Fibroblast of skin of scalp (primary cell): ENCODE measurements at places on chromosomes 13 and 19.
A peak's percentile ranks its signal among the peaks of the same experiment; 100 is the strongest.

DNA sequence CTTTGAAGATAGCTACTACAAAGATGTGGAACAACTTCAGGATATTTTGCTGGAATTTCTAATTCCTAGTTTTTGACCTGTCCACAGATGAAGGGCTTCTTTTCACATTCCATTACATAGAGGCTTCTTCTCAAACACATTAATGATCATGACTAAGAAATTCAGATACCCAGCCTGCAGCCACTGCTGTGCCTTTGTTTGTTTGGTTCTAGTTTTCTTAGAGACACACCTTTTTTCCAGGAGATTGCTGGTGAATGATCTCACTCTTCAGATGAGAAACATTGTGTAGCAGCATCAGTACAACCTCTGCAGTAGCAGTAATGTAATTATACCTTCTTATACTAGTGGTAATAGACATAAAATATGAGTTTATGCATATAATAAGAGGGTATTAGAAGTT is 5.0 kb downstream of the TDRD3 start:
- no peak for DNase-seq

- DNase-seq: no peak
These were observed 15.1 kb downstream of the TM9SF2 start for GRCh38 chr13:99516153-99516929.

DNA sequence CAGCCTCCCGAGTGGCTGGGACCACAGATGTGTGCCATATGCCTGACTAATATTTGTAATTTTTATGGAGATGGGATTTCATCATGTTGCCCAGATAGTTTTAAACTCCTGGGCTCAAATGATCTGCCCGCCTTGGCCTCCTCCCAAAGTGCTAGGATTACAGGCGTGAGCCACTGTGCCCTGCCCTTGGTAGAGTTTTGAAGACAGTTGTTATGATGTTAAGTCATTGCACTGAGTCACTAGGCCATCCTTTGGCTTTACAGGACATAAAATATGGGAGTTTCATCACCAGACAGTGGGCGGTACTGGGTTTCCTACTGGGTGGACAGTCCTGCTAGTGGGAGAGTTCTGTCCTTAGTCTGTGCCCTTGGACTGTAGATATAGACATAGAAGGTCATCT is 282.5 kb downstream of the ATP8A2 start:
- no peak for DNase-seq

- DNase-seq: no peak
These were observed 19.3 kb downstream of the TMED1 start for GRCh38 chr19:10816691-10817090.

DNA sequence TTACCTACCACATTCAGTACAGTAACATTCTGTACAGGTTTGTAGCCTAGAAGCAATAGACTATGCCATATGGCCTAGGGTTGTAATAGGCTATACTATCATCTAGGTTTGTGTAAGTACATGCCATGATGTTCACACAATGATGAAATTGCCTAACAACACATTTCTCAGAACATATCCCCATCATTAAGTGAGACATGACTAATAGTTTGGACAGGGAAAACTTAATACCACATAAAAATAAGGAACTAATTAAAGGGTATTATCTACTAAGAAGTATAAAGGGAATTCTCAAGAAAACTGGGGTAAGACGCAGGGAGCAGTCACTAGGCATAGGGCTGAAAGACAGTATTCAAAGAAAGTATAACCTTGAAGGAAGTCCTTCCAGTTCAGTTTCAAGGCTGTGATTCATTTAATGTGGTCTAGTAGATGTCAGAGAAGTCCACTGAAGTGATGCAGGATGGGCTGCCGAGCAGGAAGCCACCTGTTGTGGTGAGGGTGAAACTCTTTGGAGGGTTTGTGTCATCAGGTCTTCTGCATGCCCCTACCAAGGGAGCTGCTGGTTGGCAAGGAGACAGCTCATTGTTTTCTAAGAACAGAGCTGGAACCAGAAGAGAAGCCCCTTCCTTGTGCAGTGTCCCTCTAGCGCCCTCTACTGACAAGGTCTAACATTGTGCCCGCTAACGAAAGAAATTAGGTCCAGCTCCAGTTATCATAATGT is 122.9 kb downstream of the OLFM4 start:
- peak; percentile 58 for DNase-seq

GRCh38 chr19:42121656-42122069 is 10.6 kb downstream of the POU2F2 start:
- peak; percentile 93 for DNase-seq

- peak; percentile 61 for DNase-seq
These were observed 168.6 kb downstream of the POSTN start for GRCh38 chr13:37429976-37430375.

DNA sequence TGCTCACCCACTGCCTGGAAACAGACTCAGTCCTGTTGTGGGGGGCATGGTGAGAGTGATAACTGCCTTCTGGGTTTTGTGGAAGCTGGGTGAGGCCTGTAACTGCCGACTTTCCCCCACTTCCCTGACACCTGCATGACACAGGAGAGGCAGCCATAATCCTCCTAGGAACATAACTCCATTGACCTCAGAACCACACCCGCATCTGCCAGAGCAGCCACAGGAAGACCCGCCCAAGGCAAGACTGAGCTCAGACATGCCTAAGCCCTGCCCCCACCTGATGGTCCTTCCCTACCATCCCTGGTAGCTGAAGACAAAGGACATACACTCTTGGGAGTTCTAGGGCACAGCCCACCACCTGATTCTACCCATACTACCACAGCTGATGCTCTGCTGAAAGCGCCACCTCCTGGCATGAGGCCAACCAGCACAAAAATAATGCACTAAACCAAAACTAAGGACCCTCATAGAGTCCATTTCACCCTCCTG is 326.7 kb downstream of the RBM26 start:
- DNase-seq: no peak

DNA sequence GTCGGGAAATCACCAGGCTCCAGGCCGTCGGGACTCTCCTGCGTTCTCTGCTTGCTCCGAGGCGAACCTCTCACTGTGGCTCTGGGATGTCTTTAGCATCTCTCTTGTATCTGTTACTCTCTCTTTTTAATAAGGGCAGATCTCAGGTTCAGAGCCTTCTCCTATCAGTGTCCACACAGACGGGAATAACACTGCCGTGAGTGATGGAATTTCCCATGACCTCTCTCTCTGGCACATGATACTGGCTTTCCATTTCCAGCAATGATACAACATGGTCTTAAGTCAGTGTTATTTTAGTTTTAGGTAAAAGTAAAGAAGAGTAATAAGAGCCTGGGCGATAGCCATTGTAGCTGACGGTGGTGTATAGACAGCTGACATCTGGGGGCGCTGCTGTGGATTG is 9.3 kb downstream of the ZNF444 start:
- DNase-seq: no peak

GRCh38 chr19:38211766-38212165 is 12.3 kb downstream of the DPF1 start:
- no peak for DNase-seq

DNA sequence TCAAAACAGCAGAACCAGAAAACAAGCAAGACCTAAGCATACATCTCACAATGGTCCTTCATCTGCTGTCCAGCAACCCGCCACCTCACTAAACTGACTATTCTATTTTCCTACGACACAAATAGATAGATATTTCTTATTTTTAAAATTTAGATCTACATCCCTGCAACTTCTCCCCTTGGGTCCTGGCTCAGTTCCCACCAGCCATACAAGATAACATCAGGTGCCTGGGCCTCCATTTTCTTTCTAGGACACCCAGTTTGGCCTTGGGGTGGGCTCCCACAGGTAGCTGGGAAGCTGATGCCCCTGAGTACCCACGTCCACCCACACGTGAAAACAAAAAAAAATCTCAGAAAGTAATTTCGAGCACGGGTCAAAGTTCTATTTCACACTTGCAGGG is 47.6 kb downstream of the TGDS start:
- DNase-seq: no peak

DNA sequence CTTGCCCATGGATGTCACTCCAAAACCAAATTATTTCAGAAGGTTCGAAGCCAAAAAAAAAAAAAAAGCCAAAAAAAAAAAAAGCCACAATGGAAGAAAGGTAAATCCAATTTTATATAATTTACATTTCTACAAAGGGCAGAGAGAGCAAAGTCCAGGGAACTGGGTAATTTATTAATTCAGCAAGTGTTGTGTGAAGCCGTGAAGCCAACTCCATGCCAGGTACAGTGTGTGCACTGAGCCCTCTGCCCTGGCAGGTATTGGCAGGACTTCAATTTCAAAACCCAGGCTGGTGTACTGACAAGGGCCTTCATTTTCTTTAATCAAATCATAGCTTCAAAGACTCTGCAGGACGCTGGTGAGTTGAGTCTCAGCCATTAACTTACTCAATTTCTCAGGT is 5.5 kb upstream of the RFPL4A start:
- no peak for DNase-seq
